ENCODE measurements at places on chromosomes 11 and 22.
A peak's percentile ranks its signal among the peaks of the same experiment; 100 is the strongest.

DNA sequence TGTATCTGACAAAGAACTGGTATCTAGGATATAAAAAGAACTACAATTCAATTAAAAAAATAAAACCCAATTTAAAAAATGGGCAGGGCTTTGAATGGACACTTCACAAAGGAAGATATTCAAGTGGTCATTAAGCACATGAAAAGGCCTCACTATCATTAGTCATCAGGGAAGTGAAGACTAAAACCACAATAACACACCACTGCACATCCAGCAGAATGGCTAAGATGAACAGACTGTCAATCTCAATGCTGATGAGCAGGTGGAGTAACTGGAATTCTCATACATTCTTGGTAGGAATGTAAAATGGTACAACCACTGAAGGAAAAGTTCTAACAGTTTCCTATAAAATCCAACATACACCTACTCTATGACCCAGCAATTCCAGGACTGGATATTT is 8.9 kb downstream of the HPS4 start:
- no peak for DNase-seq

- peak; percentile 70 for DNase-seq
These were observed 5.7 kb upstream of the SULT4A1 start for GRCh38 chr22:43867839-43868635.

GRCh38 chr11:69071956-69072355 is 23.2 kb downstream of the TPCN2 start:
- no peak for DNase-seq

DNA sequence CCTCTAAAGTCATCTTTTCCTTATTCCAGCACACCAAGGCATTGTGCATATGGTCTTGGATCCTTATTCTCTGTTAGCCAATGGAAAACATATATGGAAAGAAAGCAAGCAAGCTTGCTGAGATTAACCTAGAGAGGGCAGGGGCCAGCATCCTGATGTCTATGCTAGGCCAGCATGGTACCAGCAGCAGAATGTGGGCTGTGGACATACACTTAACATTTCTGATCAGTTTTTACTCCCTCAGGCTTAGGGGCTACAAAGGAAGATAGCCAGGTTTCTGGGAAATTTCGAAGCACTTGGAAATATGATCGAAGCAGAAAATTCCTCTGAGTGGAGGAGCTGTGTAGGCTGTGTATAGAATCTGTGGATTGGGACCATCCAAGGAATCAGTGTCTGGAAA is 67.0 kb downstream of the ST3GAL4 start:
- DNase-seq, result no peak

GRCh38 chr22:41327124-41327523 is 25.8 kb downstream of the ZC3H7B start:
- DNase-seq, result no peak

DNA sequence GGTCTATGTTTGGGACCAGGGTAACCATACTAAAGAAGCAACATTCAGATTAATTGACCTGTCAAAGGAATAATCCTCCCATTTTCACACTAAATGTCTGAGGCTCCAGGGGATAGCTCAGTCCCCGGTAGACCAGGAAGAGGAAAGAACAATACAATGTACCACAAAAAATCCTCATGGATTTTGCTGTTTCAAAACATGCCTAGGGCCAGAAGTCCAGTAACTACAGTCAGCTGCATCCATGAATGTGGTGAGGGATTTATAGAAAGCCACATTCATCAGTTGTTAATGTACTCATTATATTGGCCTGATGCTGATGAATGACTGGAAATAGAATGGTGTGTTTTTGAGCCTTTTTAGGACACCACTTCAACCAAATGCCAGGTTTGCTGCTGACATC is 6.9 kb upstream of the ETS1 start:
- no peak for DNase-seq

- peak; percentile 84 for DNase-seq
These were observed 2.9 kb downstream of the BCR start for GRCh38 chr22:23183061-23183698.

- no peak for DNase-seq
These were observed 1.8 kb upstream of the GAL start for GRCh38 chr11:68682531-68682961.

DNA sequence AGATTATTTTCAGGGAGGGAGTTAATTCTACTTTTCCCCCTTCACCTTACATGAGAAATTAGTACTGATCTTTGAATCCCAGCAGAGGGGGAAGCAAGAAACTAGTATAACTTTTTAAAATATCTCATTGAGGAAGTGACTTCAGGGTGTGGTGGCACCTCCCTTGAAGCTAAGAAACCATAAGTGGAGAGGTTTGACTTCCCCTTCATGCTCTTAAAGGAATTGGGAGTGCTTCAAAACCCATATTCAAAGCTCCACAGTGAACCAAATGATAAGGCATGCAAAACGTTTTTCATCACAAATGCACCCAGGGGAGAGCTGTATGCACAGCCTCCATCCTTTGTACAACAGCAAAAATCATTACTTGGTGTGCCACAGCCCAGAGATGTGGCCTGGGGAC is 540 bp downstream of the MS4A14 start:
- DNase-seq, result no peak

- peak; percentile 17 for DNase-seq
These were observed 62.9 kb upstream of the CSNK2A3 start for GRCh38 chr11:11415901-11416300.

- DNase-seq, result no peak
These were observed 40.7 kb downstream of the CSTPP1 start for GRCh38 chr11:46977038-46977813.

DNA sequence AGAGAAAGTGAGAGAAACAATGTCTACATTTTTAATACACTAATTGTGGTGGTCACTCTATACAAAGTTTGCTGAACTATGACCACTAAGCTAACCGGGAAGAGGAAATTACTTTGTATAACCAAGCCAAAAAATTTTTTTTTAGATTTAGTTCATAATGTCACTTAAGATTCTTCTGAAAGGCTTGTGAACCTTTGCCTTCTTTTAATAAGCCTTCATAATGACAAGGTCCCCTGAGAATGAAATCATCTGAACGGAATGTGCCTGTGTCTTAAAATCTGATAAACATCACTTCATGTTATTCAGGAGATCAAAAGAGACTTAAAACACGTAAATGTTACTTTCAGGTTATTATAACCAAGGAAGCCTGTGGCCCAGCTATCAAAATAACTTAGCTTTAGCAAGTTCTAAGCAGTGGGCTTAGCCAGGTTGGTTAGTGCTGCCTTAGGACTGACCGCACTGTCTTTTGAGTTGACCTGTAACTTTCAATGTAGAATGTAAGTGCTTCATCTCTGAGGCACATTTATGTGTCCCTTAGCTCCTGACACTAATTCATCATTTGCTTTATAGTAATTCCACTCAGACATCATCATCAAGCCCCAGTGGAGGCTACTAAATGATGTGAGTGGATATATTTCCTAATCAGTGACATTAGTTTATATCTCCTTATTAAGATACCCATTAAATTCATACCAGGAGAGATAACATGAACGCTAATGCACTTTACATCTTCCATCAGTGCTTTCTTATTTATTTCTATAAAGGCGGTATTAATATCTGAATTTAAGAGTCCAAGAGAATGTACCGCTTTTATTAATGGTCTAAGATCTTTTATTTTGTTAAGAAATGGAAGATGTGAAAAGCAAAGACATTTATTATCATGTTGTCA is 122.5 kb downstream of the WNT11 start:
- DNase-seq, result peak; percentile 58

DNA sequence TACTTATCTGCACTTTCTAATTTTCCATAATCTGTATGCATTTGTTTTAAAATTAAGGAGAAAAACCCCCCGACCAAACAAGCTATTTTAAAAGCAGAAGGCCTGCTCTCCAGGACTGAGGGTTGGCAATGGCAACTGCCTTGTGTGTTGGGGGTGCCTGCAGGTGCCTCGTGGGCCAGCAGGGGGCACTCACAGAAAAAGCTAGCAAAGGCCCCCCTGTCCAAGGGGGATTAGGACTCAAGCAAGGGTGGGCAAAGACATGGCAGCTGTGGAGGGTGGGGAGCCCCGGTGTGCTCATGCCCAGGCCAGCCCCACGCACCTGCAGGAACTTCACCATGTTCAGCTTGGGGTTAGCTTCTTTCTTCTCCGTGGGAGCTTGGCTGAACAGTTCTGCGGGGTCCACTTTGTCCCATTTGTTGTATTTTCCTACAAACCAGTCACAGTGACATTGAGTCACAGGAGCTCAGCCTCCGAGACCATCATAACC is 10.3 kb downstream of the TOP3B start:
- peak; percentile 11 for DNase-seq

DNA sequence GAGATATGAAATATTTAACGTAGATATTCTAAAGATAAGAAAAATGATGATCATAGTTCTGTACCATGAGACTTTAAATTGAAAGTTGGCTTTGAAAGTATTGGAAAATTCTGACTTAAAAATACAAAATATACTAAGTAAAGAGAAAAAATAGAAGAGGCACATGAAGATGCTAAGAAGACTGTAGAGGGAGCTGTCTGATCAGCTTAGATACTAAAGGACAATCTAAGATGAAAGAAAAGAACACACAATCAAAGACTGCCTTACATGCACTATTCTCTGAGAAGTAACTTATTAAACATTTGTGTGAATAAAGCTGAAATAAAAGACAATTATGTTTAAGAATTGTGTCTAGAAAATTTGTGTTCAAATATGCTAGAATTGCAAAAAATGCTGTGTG is 55.1 kb downstream of the RBMXL2 start:
- DNase-seq, result peak; percentile 34

- no peak for DNase-seq
These were observed 55.8 kb downstream of the UBASH3B start for GRCh38 chr11:122711362-122711761.

- DNase-seq, result no peak
These were observed 94.2 kb downstream of the FCHSD2 start for GRCh38 chr11:73047773-73048371.

GRCh38 chr11:43852057-43852636 is 28.5 kb upstream of the ALKBH3 start:
- peak; percentile 83 for DNase-seq

GRCh38 chr11:34626393-34626792 is 5.5 kb downstream of the EHF start:
- no peak for DNase-seq

DNA sequence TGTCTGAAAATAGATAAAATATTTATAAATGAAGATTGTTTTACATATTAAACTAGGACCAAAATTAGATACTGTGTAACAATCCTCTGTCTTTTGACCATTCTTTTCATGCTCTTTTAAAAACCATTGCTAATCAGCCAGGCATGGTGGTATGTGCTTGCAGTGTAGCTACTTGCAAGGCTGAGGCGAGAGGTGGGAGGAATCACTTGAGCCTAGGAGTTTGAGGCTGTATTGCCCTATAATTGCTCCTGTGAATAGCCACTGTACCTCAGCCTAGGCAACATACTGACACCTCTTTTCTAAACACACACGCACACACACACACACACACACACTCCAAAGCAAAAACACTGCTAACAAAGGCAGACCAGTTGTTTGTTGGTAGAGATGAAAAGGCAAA is 259.2 kb downstream of the JRKL start:
- DNase-seq, result no peak

GRCh38 chr11:121536126-121536525 is 83.4 kb upstream of the SORL1-AS1 start:
- no peak for DNase-seq

- DNase-seq, result no peak
These were observed 9.4 kb downstream of the LDLRAD3 start for GRCh38 chr11:35953081-35953760.

GRCh38 chr22:20656902-20657836 is 116.7 kb upstream of the SERPIND1 start:
- no peak for DNase-seq

DNA sequence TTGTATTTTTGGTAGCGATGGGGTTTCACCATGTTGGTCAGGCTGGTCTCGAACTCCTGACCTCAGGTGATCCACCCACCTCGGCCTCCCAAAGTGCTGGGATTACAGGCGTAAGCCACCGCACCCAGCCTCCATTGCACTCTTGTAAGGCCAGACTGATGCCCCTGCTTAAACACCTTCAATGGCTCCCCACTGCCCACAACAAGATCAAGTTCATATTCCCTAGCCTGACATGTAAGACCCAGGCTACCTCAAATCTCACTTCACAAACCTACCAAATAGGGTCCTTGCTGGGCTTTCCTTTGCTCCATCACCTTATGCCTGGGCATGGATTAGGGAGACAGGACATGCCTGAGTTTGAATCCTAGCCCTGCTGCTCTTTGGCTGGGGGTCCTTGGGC is 13.1 kb downstream of the UQCR10 start:
- DNase-seq, result no peak

- no peak for DNase-seq
These were observed 113.7 kb upstream of the BLID start for GRCh38 chr11:122229481-122230384.
